Stimulated activated CD4-positive, alpha-beta T cell treated with anti-CD3 and anti-CD28 coated beads, Interleukin-1b, Interleukin-23, amount 100 ng/mL, for 1 hour (primary cell): ENCODE measurements at places on chromosomes 12 and 14.

- DNase-seq, result no peak
Observed at GRCh38 chr14:91328313-91329050, 84.0 kb upstream of the GPR68 start.

GRCh38 chr12:111120578-111120977, 200.2 kb upstream of the MYL2 start:
- DNase-seq, result no peak

- DNase-seq, result peak; percentile 9
Observed at GRCh38 chr14:101595887-101596721, 34.8 kb downstream of the DIO3 start.

DNA sequence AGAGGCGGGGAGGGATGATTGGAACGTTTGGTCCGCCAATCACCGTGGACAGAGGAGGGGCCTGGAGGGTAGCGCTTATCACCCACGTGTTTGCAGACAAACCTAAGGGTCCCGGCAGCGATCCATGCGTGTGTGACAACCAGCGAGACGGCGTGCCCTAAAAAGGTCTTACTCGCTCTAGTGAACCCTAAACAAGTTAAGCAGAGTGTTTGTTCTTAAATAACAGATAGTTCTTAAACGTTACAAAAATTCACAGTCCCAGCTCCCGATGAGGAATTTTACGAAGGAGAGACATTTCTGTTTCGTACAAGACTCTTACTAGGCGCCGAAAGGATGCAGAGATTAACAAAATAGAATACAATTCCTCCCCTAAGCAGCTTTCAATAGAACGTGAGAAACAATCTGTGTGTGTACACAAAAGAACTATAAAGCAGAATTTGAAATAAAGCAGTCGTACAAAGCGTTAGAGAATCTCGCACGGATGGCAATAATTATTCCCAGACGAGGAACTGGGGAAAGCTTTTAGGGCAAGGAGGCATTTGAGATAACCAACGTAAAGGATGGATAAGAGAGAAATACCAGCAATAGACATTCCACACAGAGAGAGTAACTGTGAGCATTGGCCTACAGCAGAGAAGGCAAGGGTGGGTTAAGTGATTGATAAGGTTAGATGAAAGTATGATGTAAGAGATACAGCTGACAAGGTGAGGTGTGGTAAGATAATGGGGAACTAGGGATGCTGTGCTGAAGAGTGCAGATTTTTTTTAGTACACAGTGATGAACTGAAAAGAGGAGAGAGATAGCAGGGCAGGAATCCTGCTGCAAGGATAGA, 831 bp upstream of the RPS6KA5 start:
- no peak for DNase-seq

GRCh38 chr12:95474660-95474958, 657 bp downstream of the METAP2 start:
- DNase-seq, result no peak

DNA sequence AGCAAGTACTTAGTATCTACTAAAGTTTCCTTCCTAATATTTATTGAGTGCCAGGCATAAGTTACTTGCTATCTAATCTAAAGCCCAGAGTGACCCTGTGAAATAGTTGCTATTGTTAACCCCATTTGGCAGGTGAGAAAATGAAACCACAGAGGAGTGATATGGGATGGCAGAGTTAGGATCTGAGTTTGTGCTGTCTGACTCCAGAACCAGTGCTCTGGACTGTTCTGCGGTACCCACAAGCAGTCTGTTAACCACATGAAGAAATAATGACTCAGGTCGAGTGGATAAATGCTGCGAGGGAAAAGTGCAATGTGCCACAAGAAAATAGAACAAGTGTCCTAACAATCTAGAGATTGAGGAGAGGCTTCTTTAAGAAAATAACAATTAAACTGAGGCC, 60.7 kb upstream of the GZMB start:
- no peak for DNase-seq
